ENCODE measurements at places on chromosomes 5 and 9.

DNA sequence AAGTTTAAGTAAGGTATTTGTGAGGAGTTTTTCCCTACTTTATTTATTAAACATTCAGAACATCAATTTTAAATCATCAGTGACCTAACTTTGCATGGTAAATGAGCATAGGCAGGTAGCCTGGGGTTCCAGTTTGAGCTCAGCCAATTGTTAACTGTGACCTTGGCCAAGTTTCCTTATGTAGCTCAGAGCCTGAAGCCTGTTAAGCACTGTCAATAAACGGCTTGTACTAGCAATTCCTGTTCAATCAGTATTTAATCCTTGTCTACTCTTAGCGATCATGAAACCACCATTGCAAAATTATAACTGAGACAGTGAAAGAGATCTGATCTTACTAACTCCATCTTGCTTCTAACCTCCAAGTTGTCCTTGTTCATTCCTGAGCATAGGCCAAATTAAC, 4.7 kb upstream of the SOWAHA start:
- no peak for DNase-seq

GRCh38 chr5:63831381-63831780, 130.9 kb downstream of the HTR1A start:
- no peak for DNase-seq

DNA sequence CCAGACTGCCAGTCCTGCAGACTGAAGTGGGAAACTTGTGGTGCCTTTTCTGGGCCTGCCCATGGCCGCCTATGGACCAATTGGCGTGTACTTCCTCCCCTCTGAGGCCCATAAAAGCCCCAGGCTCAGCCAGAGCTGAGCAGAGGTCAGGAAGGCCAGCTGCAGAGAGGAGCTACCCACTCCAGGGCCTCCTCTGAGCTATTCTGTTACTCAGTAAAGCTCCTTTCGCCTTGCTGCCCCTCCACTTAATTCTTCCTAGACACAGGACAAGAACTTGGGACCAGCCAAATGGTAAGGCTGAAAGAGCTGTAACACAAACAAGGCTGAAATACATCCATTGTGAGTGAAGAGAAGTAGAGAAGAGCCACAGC, 106.4 kb downstream of the C9orf50 start:
- peak; percentile 7 for DNase-seq

DNA sequence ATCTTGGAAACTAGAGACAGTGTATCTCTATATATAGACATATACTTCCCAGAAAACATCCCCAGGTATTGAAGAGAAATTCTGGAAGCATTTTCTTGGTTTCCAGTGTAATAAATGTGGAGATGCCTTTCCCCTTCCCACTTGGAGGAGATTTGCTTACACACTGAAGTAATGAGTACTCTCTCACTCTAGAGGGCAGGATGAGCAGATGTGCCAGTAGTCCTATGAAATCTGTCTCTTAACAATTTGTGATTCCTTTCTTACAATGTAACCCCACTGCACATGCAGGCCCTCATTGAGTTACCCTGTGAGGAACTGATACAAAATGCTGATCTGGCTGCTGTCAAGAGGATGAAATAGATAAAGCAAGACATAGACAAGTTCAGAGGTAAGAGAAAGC, 567.2 kb downstream of the SLCO4C1 start:
- DNase-seq, result no peak

GRCh38 chr5:63686938-63687337, 275.3 kb downstream of the HTR1A start:
- no peak for DNase-seq

GRCh38 chr9:129256959-129257713, 79.1 kb upstream of the IER5L start:
- peak; percentile 9 for DNase-seq

DNA sequence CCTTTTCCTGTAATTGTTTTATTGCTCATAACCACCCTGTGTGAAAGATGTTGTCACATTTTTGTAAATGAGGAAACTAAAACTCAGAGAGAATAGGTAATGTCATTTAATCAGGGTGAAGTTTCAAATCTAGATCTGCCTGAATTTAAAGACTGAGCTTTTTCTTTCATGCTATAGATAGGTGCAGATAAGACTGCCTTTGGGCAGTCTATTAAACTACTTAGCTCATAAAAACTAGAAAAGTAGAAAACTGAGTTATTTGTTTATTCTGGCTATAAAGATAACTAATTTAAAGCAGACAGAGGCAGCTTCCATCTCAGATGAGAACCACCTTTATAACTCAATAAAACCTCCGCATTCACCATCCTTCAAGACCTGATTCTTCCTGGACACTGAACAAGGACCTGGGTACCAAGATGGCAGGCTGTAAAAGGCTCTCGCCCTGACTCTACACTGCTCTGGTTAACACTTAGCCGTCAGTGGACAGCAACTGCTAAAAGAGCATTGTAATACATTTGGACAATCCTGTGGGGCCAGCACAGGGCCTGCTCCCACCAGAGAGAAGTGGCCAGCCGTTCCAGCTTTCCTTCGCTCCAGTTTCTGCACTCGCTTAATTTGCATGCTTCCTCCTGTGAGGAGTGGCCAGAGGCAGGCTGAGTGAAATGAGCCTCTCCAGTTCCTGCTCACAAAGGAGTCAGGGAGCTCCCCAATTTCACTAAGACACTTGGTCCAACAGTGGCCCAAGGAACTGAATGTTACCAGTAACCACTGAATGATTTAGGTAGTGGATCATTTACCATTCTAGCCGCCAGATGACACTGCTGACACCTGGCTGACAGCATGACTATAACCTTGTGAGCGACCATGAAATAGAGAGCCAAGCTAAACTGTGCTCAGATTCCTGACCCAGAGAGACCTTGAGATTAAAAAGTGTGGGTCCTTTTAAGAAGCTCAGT, 566.4 kb downstream of the EFNA5 start:
- DNase-seq, result no peak

GRCh38 chr5:58245476-58245840, 214.4 kb downstream of the PLK2 start:
- DNase-seq, result no peak

DNA sequence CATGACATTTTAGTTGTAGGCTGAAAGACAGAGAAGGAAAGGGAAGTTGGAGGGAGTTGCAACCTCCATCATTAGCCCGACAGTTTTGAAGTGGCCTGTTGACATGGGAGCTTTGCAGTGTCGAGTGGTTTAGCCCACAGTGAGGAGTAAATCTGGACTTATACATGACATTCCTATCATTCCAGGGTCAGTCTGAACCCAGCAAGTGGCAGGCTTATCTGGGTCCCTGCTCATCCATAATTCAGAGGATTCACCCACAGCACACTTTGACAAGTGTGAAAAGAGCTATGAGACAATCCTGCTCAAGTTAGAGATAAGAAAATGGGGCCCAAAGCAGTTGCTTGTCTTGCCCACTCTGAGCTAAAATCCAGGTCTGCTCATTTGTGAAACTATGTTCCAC, 8.4 kb upstream of the TNC start:
- no peak for DNase-seq

GRCh38 chr5:17190242-17190778, 27.1 kb upstream of the BASP1 start:
- DNase-seq, result no peak

- DNase-seq, result no peak
Measured at GRCh38 chr9:119739476-119739875, 370.2 kb upstream of the BRINP1 start.

DNA sequence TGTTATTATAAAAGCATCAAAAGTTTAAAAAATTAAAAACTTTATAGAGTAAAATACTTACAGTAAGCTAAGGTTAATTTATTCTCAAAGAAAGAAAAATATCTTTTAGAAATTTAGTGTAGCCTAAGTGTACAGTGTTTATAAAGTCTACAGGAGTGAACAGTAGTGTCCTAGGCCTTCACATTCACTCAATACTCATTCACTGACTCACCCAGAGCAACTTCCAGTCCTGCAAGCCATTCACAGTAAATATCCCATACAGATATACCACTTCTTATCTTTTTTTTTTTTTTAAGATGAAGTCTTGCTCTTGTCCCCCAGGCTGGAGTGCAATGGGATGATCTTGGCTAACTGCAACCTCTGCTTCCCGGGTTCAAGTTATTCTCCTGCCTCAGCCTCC, 73.1 kb upstream of the FST start:
- DNase-seq, result no peak

- no peak for DNase-seq
Measured at GRCh38 chr5:14594378-14595074, 12.9 kb downstream of the OTULINL start.

- peak; percentile 85 for DNase-seq
Measured at GRCh38 chr9:69173891-69174615, at the start of gene TJP2. Gene TJP2, plus strand, starts transcription at chr9:69174277. Its CDS starts 96 bp downstream, at chr9:69174373.

- DNase-seq, result no peak
Measured at GRCh38 chr5:74392711-74393351, 247.7 kb downstream of the ENC1 start.

- DNase-seq, result peak; percentile 25
Measured at GRCh38 chr9:130975932-130976841, 32.8 kb upstream of the LAMC3 start.

GRCh38 chr5:179231309-179231708, 114.0 kb downstream of the ADAMTS2 start:
- DNase-seq, result no peak

DNA sequence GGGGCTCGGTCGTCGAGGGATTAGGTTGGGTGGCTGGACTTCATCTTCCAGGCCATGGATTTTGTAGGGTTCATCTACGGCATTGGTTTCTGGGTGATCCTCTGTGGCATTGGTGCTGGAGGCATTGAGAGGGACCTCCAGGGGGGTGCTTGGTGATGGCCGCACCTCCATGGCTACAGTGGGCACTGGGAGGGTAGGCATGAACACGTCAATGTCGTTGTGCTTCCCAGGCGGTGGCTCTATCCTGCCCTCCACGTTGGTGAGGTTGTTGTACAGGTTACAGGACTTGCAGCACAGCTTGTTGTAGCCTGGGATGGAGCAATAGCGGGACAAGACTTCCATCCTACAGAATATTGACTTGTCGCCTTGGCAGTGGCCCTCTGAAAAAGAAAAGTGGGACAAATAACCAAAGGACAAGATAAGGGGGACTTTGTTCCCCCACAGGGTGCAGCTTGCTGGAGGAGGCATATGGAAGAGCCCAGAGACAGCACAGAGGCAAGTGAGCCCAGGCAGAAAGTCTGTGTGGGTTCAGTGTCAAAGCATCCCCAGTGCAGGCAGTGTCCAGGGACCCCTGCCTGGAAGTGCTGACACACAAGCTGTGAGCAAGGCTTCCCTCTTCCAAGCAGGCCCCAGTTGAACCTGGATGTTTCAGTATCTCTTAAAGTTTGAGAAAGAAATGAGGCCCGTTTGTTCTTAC, 53.9 kb downstream of the ZNF354C start:
- peak; percentile 34 for DNase-seq

DNA sequence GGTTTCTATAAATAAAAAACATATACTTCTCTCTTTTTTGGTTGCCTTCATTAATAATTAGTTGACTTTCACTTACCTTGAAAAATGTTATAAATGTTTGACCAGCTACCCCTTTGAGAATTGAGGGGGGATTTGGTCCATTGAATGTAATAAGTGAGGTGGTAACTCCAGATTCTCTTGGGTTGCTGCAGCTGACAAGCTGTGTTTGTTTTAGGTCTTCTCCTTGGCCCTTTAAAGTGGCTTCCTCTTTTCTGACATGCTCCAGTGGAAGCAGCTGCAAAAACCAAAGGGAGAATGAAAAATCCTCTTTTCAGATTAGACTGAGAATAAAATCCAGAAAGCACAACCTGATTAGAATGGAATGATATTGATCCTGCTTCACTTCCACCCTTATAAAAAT, 410.5 kb downstream of the TMEM38B start:
- no peak for DNase-seq

DNA sequence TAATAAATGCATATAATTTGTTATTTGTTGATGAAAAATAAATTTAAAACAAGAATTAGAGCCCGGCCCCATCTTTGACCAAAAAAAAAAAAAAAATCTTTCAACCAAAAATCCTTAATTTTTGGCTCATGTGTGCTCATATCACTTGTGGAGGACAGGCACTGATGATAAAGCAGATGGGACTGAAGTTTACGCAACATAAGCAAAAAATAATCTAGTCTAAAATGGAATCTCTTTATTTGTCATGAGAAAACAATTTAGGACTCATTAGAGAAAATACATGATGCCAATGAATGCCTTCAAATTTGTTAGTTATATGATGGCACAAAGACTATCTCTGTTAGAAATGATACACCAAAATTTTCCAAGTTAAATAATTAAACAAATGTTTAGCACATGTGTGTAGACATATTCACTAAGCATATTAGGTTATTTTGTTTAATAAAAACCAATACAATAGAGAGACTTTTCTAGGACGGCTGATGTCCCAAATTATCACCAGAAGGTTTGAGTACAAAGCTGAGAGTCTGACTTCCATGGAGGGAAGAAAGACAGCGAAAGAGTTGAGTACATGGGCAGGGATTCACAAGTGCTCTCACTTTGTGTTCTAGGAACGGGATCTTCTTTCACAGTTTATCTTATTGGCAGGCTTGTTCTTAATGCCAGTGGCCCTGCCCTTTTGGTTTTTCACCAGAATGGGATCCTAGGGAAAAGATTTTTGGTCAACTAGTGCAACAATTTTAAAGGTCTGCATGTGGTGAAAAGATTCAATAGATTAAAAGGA, 621.4 kb downstream of the RAB3C start:
- no peak for DNase-seq

DNA sequence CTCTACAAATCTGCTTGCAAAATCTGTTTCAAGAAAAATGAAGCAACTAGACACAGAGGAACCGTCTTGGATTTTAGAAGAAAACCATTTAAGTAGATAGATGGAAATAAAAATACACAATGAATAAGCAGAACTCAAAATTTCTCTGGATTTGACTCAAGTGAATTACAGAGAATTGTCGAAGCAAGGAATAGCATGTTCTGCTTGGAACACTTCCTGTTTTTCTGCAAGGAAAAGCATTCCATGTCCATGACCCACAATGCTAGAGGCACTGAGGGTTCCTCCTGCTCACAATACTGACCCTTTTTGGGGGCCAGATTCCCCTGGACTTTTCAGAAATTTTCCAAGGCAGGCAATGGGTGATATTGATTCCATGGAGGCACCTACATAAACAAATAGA, 29.8 kb downstream of the PRUNE2 start:
- no peak for DNase-seq

- DNase-seq, result no peak
Measured at GRCh38 chr5:150499437-150499956, 8.4 kb upstream of the NDST1 start.

GRCh38 chr5:84578226-84578625, 193.5 kb upstream of the EDIL3 start:
- DNase-seq, result no peak

DNA sequence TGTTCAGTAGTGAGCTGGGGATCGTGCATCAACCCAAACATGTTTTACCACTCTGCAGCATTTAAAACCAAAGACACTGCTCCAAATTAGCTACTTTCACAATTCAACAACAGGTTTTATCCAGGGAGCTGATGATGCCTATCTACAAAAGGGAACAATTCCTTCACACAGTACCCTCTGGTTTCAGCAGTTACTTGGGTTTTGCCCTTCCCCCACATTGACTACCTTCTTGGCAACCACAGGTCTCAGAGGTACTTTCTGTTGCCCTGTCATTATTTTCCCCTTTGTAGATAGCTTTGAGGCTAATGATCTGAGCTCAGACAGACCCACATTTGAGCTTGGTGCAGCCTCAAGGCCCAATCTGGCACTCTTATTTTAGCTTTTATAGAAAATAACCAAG, 96.1 kb downstream of the WDR41 start:
- DNase-seq, result no peak

GRCh38 chr9:75946766-75947165, 56.3 kb downstream of the PCSK5 start:
- no peak for DNase-seq

- peak; percentile 23 for DNase-seq
Measured at GRCh38 chr9:93662952-93663572, 86.7 kb downstream of the PHF2 start.

Measured in RWPE2 (cell line).